Activated naive CD4-positive, alpha-beta T cell treated with Interleukin-2 at 50 U/mL for 16 hours (primary cell): ENCODE measurements at places on chromosomes 7 and 10.
A peak's percentile ranks its signal among the peaks of the same experiment; 100 is the strongest.

- no peak for DNase-seq
Measured at GRCh38 chr10:50937230-50937907, 51.9 kb upstream of the A1CF start.

DNA sequence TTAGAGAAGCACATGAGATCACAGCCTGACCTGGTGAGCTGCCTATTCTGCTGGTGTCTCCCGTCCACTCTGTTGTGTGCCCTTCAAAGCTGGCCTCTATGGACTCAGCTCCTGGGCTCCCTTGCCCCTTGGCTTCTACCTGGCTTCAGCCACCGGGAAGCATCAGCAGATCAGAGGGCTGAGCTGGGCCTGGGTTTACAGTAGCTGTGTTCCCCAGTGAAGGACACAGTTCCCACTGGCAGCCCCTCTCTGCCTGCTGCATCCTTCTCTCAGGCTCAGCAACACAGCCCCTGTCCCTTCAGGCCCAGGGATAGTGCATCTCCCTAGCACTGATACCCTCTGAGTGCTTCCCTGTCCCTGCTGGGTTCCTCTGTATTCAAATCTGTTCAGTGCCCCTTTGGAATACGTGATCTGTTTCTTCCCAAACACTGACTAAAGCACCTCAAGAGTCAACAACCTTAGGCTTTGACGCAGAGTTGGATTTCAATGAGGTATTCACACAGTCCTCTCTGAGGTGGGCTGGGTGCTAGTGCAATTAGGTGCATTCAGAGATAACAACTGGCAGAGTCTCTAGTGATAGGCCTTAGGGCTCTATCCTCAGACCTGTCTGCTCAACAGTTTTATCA, 109.8 kb downstream of the GRID1 start:
- no peak for DNase-seq

DNA sequence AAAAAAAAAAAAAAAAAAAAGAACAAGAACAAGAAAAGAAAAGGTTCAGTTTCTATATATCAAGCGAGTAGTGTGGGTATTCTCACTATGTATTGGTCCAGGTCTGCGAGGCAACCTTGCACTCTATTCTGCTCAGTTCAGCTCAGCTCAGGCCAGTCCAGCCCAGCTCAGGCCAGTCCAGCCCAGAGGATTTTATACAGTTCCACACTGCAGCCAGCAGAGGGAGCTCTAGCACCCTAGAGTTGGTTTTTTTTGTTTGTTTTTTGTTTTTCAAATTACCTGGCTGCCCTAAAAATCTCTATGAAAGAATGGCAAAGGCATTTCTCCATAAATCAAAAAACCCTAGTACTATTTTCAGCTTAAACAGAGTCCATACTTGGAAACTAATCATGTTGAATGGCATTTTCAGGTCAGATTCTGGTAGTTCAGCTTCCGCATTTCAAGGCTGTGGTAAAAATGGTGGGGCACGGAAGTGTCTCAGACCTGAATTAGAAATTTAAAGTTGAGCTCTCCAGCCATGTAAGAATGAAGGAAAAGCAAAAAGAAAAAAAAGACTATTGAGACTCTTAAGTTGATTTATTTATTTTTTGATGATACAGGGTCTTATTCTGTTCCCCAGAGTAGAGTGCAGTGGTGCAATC, 55.2 kb upstream of the GSDME start:
- DNase-seq, result peak; percentile 42

DNA sequence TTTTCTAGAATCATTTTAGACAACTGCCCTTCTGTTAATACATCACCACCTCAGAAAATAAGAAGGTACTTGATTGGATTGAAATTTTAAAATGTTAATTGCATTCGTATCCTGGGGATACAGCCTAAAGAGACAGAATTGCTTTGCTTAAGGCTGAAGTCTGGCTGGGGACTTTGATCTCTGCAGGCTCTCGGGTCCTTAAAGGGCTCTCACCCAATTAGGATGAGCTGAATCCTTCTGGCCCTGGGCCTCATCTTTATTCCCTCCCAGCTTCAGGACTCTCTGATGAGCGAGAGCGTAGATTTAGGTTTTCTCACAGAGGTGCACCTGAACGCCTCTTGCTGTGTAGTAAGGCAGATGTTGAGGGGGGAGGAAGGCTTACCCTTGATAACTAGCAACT, 475.3 kb upstream of the C7orf33 start:
- no peak for DNase-seq

DNA sequence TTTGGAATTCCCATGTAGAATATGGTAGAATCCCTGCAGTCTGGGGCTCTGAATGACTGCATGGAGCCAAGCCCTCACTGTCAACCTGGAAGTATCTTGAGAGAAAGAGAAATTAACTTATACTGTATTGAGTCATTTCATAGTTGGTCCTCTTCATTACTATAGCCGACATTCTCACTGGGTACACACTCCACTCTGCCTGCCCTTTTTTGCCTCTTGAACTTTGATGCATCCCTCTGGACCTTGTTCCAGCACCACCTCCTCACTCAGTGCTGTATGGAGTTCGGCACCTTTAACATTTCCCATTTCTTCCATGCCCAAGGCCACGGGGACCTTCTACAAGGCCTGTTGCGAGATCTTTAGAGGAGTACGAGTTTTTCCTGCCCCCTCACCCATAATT, 4.6 kb upstream of the ARHGAP22 start:
- DNase-seq, result no peak

DNA sequence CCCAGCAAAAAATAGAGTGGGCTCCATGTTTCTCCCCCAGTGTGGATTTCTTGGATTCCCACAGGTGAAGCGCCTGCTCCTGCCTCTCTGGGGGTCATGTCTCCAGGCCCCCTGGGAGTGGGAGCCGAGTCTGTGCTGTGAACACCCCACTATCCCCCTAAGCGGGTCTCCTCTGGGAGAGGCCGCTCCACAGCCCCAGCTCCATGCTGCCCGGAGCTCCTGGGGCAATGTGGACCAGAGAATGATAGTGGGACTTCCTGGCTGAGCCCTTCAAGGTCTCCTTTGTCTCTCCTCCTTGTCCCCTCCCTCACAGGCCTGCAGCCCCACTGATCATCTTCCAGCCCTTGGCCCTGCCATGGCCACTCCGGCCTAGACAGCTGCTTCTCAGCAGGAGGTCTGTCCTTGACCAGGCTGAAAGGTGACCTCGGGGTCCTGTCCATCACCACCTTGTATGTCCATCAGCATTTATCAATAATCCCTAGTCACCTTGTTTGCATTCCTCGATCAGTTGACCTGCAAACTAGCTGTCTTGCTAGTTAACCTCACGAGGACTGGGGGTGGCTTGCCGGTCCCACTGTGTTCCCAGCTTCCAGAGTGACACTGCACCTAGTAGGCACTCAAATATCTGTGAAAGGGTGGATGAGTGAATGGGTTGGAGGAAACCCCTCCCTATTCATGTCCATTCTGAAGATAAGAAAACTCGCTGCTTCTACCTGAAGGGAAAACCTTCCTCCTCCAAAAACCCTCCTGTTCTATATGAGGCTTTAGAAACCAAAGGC, 776 bp upstream of the CALML3 start:
- no peak for DNase-seq

- no peak for DNase-seq
Measured at GRCh38 chr10:133176546-133176945, 16.5 kb downstream of the KNDC1 start.

- no peak for DNase-seq
Measured at GRCh38 chr7:7109934-7110333, 72.4 kb upstream of the C1GALT1 start.

GRCh38 chr10:10233229-10233628, 784.4 kb upstream of the CELF2 start:
- DNase-seq, result no peak

DNA sequence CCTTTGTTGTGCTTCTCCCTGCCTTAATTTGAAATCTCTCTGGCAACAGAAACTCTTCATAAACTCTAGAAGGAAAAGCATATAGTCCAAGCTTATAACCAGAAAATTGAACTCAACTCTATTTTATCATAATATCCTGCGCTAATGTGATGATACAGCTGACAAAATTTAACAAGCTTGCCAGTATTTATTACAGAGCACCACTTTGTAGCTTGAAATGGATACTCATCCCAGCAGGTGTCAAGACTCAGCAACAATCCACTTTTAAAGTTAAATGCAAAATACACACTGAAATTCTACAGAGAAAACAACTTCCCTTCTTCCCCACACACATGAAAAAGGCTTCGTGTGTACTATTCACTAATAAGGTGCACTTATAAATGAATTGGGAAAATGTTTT, 228.9 kb downstream of the AGMO start:
- DNase-seq, result no peak

DNA sequence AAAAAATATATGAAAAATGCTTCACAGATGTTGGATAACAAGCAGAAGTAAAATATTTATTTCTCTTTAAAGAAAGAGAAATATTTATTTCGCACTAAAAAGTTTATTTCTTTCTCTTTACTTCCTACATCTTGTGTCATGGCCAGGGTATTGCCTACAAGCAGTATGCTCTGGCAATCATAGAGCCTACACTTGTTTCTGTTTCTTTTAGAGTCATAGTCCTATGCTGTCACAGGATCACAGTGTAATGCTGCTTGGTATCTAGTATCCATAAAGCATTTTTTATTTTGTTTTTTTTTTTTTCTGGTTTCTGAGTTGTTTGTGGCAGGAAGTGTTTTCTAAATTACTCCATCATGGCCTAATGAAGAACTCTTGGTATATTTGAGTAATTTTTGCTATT, 116.0 kb downstream of the ATRNL1 start:
- DNase-seq, result no peak

DNA sequence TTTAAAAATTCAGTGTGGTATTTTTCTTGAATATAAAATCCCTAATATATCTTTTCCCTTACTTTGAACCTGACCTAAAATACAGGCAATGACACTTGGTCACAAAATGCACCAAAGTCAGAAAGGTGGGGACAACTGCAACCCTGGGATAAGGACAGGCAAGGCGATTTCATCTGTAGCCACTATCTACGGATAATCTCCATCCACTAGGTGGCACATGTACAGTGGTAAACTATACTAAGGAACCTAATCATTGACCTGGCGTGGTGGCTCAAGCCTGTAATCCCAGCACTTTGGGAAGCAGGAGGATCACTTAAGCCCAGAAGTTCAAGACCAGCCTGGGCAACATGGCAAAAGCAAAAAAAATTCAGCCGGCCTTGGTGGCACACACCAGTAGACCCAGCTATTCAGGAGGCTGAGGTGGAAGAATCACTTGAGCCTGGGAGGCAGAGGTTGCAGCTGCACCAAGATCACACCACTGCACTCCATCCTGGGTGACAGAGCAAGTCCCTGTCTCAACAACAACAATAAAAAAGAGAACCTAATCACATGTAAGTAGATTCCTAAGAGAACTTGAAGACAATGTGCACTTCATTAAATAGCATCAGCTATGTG, 98.9 kb downstream of the KMT2C start:
- peak; percentile 10 for DNase-seq

- no peak for DNase-seq
Measured at GRCh38 chr10:4334871-4335270, 491.1 kb upstream of the AKR1E2 start.

GRCh38 chr7:98394377-98394836, 6.5 kb downstream of the BAIAP2L1 start:
- DNase-seq, result no peak

GRCh38 chr7:2060701-2061100, 172.0 kb downstream of the MAD1L1 start:
- DNase-seq, result no peak

DNA sequence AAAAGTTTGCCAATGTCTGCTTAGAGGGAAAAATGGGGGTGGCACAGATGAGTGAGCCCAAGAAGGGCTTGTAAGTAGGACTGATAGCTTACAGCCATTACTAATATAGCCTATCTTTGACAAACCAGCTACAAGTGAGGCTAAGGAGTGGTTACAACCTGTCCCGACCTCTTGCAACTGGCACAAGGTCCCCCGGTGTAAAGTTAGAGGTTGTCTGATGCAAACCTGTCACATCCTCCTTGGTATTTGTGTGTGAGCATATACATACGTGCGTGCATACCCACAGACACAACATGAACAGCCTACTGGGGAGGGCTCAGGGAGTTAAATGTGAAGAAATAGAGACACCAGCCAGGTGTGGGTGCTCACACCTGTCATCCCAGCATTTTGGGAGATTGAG, 14.6 kb downstream of the ADAP1 start:
- no peak for DNase-seq

- no peak for DNase-seq
Measured at GRCh38 chr10:96367470-96367869, 8.7 kb upstream of the OPALIN start.

DNA sequence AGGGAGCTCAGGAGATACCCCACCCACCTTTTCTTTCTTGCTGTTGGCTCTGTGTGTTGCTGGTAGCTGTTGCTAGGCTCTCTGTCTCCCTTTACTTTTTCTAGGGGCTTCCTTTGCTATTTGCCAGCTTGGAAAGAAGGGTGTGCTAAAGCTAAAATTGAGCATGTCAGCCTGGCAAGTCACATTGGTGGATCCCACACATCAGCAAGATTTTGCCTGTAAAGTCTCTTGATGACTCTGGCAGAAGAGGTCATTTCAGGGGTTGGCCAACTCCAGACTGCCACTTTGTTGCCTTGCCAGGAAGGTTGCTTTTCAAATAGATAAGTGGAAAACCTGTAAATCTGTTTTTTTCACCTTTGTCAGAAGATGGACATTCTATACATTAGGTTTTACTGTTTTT, 9.9 kb downstream of the CCNY start:
- no peak for DNase-seq

GRCh38 chr7:122532406-122533269, 166.3 kb downstream of the RNF133 start:
- no peak for DNase-seq

DNA sequence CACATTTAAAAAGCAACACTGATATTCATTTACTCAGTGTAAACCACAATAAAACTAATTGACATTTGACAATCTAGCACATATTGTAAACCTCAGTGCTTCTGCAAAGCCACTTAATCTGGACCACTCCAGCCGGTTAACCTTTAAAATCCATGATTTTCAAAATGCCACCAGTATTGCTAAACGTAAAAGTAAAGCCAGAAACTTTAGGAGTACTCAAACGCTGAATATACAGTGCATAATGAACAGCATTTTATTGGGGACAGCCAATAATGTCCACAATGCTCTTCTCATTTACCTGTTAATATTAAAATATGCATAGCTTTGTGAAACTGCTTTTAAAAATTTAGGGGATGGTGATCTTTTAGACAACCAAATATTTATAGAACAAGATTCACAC, 10.8 kb downstream of the HNRNPA2B1 start:
- no peak for DNase-seq

- DNase-seq, result no peak
Measured at GRCh38 chr7:73314271-73314670, 5.6 kb upstream of the NSUN5 start.

DNA sequence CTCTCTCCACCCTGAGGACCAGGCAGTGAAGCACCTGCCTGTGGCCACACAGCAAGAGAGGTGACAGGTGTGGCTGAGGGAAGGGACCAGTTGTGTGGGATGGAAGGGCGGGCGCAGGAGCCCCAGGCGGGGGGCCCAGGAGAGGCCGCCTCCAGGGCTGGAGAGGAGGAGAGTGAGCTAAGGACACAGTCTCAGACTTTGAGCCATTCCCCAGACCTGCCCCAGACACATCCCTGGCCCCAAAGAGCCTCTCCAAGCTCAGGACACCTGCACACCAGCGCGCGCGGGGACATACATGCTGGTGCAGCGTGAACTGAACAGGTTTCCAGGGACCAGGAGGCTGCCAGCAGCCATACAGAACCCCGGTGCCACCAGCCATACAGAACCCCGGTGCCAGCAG, 237.3 kb downstream of the MAD1L1 start:
- no peak for DNase-seq

GRCh38 chr7:149071641-149072437, 18.7 kb downstream of the ZNF786 start:
- peak; percentile 62 for DNase-seq

- no peak for DNase-seq
Measured at GRCh38 chr7:117805241-117805640, 68.0 kb downstream of the CTTNBP2 start.

- DNase-seq, result no peak
Measured at GRCh38 chr10:52485462-52485861, 171.4 kb downstream of the DKK1 start.
